ENCODE measurements at places on chromosomes 13 and 19. TPM values are rescaled to one million over a fixed set of nuclear protein-coding genes. Genes with fewer than 3 reads are reported as not detected.
A peak's percentile ranks its signal among the peaks of the same experiment; 100 is the strongest.

CHST8 gene
- 0.34 TPM for total RNA-seq

CYP4F8 gene
- total RNA-seq, result not detected

KLK6 gene
- not detected for total RNA-seq

STOML3 gene
- 5.1 TPM for total RNA-seq

ZNF793 gene
- total RNA-seq, result 5.3 TPM

PNMA8C gene
- total RNA-seq, result 1.2 TPM

COG6 gene
- total RNA-seq, result 28.0 TPM

RNF17 gene
- total RNA-seq, result 0.09 TPM

RANBP3 gene
- 60.4 TPM for total RNA-seq

DNA sequence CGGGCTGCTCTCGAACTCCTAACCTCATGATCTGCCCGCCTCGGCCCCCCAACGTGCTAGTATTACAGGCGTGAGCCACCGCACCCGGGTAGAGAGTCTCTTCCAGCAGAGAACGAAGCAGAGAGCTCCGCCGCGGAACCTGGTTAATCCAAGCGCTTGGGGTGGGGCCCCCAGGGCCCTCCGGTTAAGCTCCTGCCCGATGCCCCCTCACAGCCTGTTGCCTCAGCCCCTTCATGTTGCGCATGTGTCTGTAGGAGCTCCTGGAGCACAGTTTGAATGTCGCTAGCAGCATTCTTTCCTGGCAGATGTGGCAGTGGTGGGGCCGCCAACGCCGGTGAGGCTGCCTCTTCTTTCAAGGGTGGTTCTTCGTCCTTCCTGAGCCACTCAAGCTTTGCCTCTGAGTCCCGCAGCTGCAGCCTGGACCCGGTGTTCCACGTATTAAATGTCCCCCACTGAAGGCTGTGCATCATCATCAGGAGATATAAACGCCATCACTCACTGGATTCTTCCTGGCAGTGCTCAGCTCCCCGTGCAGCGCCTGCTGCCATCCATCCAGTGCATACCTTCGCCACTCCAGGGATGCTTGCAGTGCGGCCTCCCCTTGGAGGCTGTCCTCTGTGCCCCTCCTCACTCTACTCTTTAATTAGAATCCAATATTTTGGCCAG, 1919.3 kb downstream of the PCDH9 start:
- DNase-seq, result no peak

GRCh38 chr19:47766359-47766620, 12.2 kb upstream of the SELENOW start:
- no peak for DNase-seq

DNA sequence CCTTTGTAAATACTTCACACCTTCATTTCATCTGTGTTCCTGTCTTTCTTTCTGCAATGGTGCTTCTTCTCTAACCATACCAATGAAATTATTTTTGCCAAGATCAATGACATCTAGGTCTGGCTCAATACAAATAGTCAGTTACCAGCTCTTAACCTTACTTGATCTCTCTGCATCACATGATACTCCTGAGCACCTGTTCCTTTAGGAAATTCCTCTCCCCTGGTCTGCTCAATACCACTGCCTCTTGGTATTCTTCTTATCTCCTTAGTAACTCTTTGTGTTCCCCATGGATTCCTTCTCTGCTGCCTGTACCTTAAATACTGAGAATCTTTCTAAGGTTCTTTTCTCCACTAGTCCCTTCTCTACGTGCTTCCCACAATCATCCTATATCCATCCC, 25.9 kb downstream of the SOHLH2 start:
- DNase-seq, result no peak

DNA sequence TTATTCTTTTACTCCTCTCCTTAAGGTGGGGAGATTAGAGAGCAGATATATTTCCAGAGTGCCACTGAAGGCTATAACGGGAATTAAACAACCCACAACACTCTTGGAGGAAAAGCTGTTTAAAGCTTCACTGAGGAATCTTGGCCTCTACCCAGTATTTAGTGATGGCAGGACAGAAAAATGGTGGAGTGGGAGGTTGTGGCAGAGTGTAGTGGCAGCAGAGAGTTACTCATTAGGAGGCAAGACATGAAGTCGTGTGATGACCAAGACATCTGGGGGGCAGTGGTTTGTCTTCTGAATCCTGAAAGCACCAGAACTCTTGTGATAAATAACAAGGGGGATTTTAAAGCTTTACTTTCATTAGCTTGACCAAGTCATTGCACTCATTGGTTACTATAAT, 563.5 kb upstream of the SLITRK5 start:
- no peak for DNase-seq

DNA sequence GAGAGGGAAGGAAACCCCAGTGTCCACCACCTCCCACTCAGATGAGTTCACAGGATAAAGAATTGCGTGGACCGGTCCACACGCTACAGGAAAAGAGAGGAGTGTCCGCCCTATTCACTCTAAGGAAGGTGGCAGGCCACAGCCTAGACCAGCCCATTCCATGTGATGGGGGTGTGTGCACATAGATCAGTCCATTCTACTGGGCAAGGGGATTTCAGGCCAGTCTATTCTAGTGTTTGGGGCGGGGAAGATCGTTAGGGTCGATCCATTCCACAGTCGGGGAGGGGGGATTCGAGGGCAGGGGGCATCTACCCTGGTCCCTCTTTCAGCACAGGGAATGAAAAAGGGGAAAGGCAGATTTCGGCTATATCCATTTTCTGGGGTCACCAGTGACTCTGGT, 7.8 kb downstream of the FIZ1 start:
- no peak for DNase-seq

DNA sequence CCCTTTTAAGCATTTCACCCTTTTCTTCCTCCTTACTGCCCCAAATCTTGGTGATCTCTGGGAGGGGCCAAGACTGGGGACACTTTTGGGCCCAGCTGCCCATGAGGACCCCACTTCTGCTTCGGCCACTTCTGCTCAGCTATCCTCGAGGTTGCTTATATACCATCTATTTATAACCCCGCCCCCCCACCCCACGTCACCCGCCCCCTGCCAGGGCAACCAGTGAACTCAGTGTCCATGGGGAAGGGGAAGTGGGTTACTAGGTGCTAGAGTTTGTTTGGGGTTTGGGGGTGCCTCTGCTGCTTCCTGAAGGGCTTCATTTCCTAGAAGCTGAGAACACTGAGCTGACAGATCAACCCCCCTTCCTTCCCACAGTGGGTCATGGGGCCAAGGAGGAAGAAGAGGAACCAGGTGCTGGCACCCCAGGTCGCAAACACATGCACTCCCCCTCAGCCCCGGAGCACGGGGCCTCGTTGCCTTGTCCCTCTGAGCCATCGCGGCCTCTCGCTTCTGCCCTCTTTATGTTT, 6.1 kb upstream of the ADGRE5 start:
- DNase-seq, result peak; percentile 40

DNA sequence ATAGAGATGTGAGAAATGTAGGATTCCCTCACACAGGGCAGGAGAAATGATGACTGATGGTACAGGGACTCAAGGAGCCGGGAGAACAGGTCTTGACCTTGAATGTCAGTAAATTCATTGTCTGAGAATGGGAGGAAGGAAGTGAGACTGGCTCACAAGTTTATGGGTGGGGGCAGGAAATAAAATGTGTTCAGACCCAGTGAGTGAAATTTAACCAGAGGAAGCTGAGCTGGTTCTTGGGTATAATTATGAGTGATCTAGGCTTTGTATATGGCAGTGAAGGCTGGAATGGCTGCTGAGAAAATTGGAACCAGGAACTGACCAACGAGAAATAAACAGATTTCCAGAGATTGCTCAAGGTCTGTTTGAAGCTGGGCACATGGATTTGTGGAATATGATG, 6.3 kb upstream of the IGSF23 start:
- no peak for DNase-seq

- DNase-seq, result no peak
These were observed 9.6 kb upstream of the EMP3 start for GRCh38 chr19:48315712-48316111.

- DNase-seq, result no peak
These were observed 136.9 kb upstream of the SOX21 start for GRCh38 chr13:94849254-94849653.
